ENCODE measurements at places on chromosomes 6 and 20.
A peak's percentile ranks its signal among the peaks of the same experiment; 100 is the strongest.

DNA sequence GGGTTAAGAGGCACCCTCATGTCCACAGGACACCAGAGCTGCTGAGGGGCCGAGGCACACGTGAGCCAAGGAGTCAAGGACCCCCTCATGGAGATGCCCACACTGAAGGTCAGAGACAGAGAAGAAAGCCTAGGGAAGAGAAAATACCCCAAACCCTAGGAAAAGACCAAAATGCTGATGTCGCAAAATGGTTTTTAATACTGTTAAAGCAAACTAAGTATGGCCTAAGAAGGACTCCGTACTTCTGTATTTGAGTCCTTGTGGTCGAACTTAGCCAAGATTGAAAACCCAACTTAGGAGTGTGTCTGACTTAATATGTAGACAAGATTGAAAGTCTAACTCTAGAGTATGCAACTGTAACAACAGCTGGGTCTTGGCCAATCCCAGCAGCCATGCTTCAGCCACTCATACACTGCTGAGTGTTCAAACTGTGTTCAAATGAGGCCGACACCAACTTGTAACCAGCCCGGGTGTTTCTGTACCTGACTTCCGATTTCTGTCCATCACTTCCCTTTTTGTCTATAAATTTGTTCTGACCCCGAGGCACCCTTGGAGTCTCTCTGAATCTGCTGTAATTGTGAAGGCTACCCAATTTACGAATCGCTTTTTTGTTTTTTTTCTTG is 92.6 kb upstream of the AGPAT4 start:
- DNase-seq = no peak

DNA sequence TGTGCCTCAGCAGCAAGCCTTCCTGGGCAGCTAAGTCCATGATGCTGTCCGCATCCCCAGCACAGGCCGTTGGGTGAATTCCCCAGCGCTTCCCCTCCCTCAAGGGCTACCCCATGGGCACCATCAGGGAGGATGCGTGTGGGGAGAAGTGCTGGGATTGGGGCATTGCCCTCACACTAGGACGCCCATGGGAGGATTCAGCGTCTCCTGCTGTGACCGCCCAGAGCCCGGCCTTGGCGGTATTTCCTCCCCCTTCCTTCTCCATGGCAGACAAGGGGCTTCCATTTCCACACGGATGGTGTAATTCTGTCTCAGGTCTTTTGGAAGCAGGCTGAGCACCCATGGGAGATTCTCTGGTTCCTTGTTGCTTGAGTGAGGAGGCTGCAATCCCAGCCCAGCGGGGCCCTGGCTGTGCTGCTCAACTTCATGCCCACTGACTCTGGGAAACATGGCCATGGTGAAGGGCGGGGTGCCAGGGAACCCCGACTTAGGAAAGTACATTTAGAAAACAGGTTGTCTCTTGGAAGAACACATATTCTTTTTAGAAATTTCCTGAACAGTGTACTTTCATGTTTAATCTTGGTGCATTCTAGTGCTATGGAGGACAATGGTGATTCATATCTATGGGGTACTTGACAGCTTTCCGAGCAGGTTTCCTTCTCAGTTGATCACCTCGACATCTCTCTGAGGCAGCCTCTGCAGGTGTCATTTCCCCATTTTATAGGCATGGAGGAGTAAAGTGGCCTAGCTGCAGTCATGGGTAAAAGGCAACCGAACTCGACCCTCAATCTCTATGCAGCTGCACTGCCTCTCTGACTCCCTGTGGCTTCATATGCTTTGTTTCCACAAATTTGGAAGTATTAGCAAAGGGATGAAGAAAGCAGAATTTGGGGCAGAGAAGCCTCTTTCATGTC is 178.2 kb upstream of the CST7 start:
- DNase-seq = no peak

GRCh38 chr6:41713650-41714291 is 21.6 kb downstream of the TFEB start:
- DNase-seq = no peak

- no peak for DNase-seq
Observed at GRCh38 chr6:159826968-159827647, 27.0 kb downstream of the PNLDC1 start.

- DNase-seq = no peak
Observed at GRCh38 chr20:48711696-48712464, 115.9 kb downstream of the PREX1 start.

GRCh38 chr6:165181951-165182414 is 127.4 kb downstream of the C6orf118 start:
- DNase-seq = no peak

- DNase-seq = no peak
Observed at GRCh38 chr6:129686941-129687627, 22.9 kb downstream of the ARHGAP18 start.

- no peak for DNase-seq
Observed at GRCh38 chr6:25336996-25337395, 57.8 kb downstream of the CARMIL1 start.

- no peak for DNase-seq
Observed at GRCh38 chr6:24307881-24308280, 50.0 kb downstream of the DCDC2 start.

DNA sequence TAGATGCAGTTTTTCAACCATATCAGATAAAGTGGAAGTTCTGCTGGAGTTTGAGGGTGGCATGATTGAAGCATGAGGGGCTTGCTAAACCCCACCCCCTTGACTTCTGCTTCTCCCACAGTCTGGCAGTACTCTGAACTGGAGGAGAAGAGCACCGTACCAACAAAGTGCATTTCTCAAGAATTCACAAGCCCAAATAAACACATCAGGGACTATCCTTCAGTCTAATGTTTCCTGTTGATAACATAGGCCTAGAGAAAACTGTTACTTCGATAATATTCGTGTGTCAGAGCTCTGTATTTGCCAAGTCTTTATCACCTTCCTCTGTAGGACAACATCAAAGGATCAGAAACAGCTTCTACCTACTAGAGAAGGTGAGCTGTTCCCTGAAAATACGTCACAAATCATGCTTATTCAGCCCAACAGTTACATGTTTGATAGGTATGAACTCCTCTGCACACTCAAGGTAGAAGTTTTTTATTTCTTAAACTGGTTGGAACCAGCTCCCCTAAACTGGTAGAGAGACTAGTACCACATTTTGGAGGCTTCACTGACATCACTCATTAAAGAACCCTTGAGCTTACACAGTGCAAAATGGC is 153.2 kb upstream of the PRND start:
- DNase-seq = no peak

- DNase-seq = no peak
Observed at GRCh38 chr6:24959319-24959718, 23.6 kb upstream of the RIPOR2 start.

DNA sequence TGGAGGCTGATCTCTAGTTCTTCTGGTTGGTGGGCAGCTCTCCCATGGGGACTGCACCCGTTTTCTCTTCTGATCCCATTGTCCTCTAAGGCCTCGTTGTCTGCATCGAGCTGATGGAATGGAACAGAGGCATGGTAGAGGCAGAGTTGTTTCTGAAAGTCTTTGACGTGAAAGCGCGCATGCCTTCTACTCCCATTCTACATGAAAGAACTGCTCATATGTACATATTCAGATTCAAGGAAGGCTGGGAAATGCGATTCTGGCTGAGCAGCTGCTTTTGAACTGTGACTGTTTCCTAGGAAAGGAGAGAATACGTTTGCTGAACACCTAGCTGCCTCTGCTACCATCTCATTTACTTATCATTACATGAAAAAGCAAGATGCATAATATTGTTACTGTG is 815.2 kb downstream of the QKI start:
- DNase-seq = no peak

GRCh38 chr6:86192123-86192522 is 549.4 kb upstream of the SYNCRIP start:
- no peak for DNase-seq

DNA sequence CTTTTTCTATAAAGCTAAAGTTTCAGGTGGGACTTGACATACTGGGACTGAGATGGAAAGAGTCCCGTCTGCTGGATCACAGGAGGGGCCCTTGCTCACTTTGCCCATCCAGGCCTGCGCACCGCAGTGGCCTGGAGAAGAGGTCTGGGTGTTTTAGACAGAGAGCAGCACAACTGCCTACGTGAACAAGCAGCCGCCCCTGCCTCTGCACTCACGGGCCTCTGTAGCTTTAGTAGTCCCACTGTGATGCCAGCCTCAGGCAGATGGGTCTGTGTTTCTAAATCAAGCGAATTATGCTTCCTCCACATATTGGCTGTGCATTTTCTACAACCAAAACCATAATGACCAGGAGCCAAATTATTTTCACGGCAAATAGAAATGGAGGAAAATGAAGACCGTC is 184.8 kb upstream of the FOXQ1 start:
- DNase-seq = no peak

GRCh38 chr6:140540743-140541142 is 1166.3 kb upstream of the CITED2 start:
- no peak for DNase-seq

GRCh38 chr20:9977629-9978028 is 57.2 kb upstream of the ANKEF1 start:
- DNase-seq = no peak

DNA sequence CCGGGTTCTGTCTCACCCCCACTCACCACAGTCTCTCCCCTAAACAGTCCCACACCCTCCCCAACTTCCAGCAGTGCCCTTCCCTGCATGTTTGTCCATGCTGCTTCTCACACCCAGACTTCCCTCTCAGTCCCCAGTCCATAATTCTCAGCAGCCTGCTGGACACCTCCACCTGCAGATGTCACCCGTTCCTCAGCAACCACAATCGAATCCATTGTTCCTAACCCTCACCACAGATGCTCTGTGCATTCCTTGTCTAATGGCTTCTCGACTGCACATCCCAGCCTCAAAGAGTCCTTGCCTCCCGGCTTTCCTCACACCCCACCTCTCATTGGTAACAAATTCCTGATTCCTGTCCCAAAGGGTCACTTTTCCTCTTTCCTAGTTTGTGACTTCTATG is 55.6 kb downstream of the GOPC start:
- DNase-seq = no peak

DNA sequence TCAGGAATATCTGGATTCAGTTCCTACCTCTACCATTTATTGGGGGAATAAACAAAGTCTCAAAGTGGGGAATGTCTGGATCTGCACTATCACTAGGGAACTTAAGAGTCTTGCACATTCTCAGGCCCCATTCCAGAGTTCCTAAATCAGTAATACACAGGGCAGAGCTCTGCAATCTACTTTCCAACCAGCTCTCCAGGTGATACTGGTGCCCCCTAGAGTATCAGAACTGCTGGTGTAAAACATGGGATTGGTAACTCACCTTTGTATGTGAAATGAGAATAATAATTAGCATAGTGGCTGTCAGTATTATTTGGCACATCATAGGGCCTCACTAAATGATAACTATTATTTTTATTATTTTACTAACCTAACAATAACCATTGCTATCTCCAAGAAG is 278.8 kb upstream of the IMPG1 start:
- DNase-seq = no peak

- DNase-seq = no peak
Observed at GRCh38 chr20:46361381-46361780, 45.0 kb downstream of the ELMO2 start.

GRCh38 chr6:155314092-155314772 is at the start of gene TFB1M:
TSS of gene TFB1M (minus strand) at chr6:155314484. CDS start at chr6:155314428, 56 bp downstream.
- DNase-seq = peak; percentile 98

DNA sequence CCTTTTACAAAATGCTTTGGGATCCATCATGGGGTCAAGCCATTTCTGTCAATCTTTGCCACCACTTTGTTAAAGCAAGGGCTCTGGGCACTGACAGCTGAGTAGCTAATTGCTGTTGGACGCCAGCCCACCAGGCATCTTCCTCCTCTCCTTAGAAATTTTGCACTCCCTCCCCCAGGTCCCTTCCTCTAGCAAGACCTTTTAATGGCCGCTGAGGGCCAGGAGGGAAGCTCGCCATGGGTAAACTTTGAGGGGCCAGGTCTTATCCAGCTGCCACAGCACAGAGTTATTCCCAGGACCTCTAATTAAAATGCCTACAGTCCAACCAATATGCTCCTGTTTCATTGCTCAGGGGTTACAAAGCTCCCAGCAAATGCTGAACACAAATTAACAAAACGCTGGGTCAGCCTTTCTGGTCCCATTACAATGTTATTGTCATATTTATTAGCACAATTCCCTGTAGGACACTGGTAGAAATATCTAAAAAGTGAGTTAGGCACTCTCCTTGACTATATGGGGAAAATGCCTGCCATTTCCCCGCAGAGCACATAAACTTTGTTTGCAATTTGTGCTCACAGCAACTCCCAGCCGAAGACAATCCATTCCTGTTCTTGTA is 16.8 kb downstream of the SCML4 start:
- DNase-seq = no peak

DNA sequence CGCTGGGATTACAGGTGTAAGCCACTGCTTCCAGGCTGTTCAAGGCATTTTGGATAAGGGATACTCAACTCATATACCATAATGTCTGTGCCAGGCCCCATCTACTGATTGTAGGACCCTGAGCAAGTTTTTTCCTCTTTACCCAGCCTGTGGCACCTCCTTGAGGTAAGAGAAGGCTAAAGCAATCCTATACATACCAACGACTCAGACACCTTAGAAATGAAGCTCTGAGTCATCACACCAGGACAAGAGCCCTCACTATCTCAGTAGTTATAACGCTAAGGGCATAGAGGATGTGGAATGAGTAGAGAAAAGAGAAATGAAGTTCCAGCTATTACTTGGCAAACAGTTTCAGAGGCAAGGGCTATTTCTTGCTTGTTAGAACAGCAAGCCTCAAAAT is 16.9 kb downstream of the NDRG3 start:
- DNase-seq = no peak

GRCh38 chr6:46690911-46691451 is 3.3 kb downstream of the TDRD6 start:
- DNase-seq = no peak

- no peak for DNase-seq
Observed at GRCh38 chr6:162184465-162184864, 543.1 kb downstream of the PRKN start.

GRCh38 chr6:114009192-114009591 is 38.2 kb upstream of the HDAC2 start:
- no peak for DNase-seq

- DNase-seq = no peak
Observed at GRCh38 chr6:45921691-45922281, 93.9 kb downstream of the CLIC5 start.

- no peak for DNase-seq
Observed at GRCh38 chr6:1390133-1390945, 963 bp downstream of the FOXF2 start.

DNA sequence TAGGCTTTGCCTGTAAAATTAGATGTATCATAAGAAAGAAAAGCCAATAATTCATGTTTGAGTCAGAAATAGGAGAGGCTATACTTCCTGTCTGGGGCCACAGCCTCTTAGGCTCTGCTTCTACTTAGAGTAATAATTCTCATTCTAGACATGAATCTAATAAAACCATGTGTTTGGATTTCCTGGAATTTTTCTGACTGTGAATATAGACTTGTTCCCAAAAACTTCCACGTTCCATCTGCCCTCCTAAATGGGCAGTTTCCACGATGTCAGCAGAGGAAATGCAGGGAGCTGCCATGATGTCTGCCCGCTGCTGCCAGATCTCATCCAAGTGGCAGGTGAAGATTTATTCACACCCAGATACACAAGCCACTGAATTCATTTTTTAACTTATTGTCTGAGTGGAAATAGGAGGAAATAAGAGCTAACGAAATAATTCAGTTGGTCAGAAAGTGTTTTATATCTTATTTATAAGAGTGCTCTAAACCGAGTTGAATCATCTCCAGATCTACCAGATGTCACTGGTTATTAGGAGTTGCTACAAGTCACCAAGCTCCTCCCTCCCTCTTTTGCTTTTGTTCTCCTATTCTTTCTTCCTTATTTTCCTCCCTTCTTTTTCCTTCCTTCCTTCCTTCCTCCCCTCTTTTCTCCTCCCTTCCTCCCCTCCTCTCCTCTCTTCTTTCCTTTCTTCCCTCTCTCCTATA is 69.3 kb downstream of the ALDH8A1 start:
- DNase-seq = no peak
